ENCODE measurements at places on chromosomes 4 and X.

DNA sequence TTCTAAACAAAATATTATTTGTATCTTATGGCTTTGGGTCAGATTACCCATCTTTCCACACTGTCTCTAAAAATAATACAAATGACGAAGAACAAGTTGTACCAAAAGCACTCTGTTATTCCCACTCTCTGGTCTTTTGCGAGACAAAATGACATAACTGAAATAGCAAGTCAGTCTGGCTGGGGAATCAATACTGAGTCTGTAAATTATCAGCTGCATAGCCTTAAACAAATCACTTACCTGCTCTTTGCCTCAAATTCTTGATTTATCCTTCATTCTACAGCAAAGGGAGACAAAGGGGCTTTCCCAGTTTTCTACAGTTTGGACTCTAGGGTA is 40.9 kb downstream of the SOWAHB start:
- no peak for DNase-seq

DNA sequence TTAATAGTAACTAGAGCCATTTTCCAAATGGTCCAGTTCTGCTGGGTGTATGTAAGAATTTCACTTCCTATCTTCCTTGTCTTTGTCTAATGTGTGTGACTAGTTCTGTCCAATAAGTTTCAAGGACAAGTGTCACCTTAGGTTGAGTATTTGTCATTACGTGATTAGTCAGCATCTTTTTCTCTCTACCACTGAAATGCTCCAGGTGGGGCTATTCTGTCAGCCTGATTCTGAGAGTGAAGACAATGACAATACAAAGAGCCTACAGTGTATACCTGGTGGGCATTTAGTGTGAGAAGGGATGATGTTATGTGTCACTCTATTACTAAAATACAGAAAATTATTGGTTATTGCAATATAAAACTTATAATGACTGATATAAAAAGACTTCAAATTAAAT is 876.3 kb downstream of the C4orf33 start:
- no peak for DNase-seq

- DNase-seq, result no peak
Observed at GRCh38 chrX:47420265-47420664, 49.9 kb downstream of the ZNF157 start.

GRCh38 chr4:4849106-4849505 is 10.4 kb upstream of the MSX1 start:
- no peak for DNase-seq

All from right renal pelvis (tissue), 4 donors.